H9 (cell line): ENCODE measurements at places on chromosomes 7 and 10. TPM values are rescaled to one million over a fixed set of nuclear protein-coding genes. Genes with fewer than 3 reads are reported as not detected.

TMEM176A gene
- not detected in 2 replicates for total RNA-seq

GRM3 gene
- 0.15 and 0.70 TPM in 2 replicates for total RNA-seq

FEZF1 gene
- total RNA-seq, result 37.8 and 41.5 TPM in 2 replicates

CFTR gene
- 1.1 and 1.2 TPM in 2 replicates for total RNA-seq

ZNF365 gene
- 0.46 and 0.59 TPM in 2 replicates for total RNA-seq

GRCh38 chr10:72239409-72239808 lies 23.3 kb upstream of the ASCC1 start:
- H3K4me3 ChIP-seq, result no peak overlapping the region
- no peak for DNase-seq
- peaks cover 6% of the 10 kb centered on the region for H3K36me3 ChIP-seq

GRCh38 chr10:103888113-103888841 lies 29.7 kb downstream of the STN1 start:
- DNase-seq, result no peak
- H3K4me1 ChIP-seq, result no peaks in the 10 kb centered on the region
- H3K4me3 ChIP-seq, result no peak overlapping the region
- no peak overlapping the region for H3K27ac ChIP-seq

- no peak for DNase-seq
- no peak overlapping the region for H3K27ac ChIP-seq
- no peaks in the 10 kb centered on the region for H3K27me3 ChIP-seq
- peaks cover 9% of the 10 kb centered on the region for H3K4me1 ChIP-seq
- H3K36me3 ChIP-seq, result peaks cover 9% of the 10 kb centered on the region
These were observed 12.7 kb downstream of the CUL1 start for GRCh38 chr7:148711191-148712102.

DNA sequence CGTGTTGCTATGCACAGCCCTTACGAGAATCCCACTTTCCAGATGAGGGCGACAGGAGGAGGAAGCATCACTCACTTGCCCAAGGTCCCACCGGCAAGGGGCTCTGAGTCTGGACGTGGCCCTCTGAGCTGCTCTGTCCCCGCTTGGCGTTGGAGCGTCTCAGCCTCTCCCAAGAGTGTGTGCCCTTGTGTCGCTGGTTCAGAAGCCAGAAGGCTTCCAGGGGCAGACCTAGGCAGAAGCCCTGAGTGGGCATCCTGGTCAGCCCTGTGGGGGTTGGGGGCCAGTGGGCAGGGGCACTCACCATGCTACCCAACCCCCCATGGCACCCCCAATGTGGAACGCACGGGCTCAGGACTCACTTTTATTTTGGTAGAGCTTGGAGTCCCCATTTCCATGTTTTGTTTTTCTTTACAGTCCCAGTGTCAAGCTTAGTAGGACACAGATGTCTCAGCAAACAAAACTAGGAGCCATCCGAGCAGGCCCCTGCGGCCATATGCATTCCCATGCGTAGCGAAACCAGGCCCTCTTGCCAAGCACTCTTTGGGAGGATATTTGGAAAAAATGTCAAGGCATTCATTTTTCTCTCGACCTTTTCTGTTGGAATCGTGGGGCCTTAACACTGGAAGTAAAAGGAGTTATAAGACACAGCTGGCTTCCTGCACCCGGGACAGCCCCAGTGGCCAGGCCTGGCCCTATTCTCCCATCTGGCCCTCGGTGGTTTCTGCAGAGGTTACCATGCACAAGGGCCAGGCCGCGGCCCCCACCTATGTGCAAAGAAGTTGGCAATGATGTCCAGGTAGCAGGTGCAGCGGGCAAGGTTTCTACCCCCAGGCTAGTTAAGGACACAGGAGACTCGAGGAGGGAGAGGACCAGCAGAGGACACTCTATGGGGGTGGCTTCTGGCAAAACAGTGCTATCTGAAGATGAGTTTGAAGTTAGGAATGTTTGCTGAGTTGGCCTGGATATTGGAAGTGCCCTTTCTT lies 97.0 kb downstream of the LHPP start:
- no peak for DNase-seq
- H3K27ac ChIP-seq, result no peak overlapping the region
- no peaks in the 10 kb centered on the region for H3K4me1 ChIP-seq

DNA sequence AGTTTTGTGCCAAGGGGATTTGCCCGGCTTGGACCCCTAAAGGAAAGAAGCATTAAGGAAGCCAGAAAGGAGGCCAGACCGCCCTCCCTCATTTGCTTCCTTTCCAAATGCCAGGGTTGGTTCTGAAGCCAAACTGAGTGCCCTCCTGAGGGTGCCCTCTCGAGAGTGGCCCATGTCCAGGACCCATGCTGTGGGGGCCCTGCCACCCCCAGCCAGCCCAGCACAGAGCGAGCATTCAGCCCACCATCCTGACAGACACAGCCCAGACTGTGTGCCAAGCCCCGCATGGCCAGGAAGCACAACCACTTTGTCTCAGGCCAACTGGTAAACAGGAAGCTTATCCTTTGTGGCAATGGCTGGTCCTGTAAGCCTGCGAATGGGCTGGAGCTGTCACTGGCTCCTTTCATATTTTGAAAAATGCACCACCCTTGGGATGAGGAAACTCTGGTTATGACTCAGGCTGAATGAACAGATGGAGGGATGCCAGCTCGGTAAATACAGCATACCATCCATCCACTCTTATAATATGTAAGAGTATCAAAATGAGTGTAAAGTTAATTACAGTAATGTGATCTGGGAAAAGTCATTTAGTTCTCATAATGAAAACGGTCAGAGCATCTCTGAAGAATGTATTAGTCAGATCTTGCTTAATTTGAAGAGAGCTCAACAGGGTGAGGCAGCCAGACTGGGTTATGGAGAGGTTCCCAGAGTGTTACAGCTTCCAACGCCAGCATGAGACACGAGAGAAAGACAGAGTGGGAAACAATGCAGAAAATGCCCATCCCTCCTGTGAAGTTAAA lies 65.0 kb downstream of the STK17A start:
- H3K4me3 ChIP-seq, result no peak overlapping the region; the same call in 2 of the 3 replicates
- H3K36me3 ChIP-seq, result peaks cover 25% of the 10 kb centered on the region; the same call in 2 of the 3 replicates
- peaks cover 17% of the 10 kb centered on the region; the same call in 1 of the 2 replicates for H3K4me1 ChIP-seq
- no peaks in the 10 kb centered on the region for H3K27me3 ChIP-seq

DNA sequence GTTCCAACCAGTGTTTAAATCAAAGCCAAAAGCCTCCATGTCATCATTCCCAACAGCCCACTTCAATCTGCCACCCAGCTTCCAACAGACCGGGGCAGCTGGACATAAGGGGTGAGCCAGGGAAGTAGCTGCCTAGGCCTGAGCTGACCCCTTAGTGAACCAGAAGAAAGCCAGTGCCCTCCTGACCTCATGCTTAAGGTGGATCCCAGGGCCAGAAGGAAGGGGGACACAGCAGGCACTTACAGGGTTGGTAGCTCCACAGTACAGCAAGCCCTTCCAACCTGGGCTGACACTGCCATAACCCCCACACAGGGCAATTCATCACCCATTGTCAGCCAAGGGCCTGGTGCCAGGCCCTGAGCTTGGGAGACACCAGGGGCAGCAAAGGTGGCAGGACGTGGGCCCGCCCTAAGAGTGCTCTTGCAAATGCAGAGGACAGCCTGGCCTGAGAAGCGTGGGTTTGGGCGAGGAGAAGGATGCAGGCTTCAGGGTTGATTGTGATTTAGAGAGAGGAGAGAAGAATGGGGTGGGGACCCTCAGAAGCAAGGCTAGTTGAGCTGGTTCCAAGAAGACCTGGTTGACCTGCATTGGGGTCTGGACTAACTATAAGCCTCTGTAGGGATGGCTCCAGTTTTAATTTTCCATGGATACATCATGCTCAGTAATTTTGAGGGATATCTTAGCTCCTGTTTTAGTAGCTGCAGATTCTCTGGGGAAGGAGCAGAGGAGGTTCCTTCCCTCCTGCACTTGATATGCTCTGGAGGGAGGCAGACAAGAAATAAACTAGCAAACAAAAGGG lies 3.1 kb upstream of the CYP26A1 start:
- H3K27me3 ChIP-seq, result peaks cover 96% of the 10 kb centered on the region
- H3K4me1 ChIP-seq, result no peaks in the 10 kb centered on the region
- no peak for DNase-seq
- H3K36me3 ChIP-seq, result peaks cover 15% of the 10 kb centered on the region
- peak overlapping the region; percentile 67 for H3K4me3 ChIP-seq

DNA sequence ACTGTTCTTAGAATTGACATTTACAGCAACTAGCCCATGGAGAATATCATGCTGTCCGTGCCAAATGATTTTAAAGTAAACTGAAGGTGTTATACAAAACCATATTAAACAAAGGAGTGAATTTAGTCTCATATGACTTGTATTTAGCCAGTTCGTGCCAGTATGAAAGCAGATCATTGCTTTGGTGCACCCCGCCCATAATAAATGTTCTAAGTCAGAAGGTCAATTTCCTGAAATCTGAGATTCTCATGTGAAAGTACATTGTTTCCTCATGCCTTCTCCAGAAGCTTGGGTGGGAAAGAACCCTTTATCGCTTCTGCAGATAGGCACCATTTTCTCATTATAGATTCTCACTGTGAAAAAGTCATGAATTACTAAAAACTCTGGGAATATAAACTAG lies 106.4 kb downstream of the CAMK1D start:
- no peaks in the 10 kb centered on the region for H3K4me1 ChIP-seq
- no peak for DNase-seq
- H3K27me3 ChIP-seq, result no peaks in the 10 kb centered on the region
- no peaks in the 10 kb centered on the region for H3K36me3 ChIP-seq
